ENCODE measurements at places on chromosomes 1 and 21.

DNA sequence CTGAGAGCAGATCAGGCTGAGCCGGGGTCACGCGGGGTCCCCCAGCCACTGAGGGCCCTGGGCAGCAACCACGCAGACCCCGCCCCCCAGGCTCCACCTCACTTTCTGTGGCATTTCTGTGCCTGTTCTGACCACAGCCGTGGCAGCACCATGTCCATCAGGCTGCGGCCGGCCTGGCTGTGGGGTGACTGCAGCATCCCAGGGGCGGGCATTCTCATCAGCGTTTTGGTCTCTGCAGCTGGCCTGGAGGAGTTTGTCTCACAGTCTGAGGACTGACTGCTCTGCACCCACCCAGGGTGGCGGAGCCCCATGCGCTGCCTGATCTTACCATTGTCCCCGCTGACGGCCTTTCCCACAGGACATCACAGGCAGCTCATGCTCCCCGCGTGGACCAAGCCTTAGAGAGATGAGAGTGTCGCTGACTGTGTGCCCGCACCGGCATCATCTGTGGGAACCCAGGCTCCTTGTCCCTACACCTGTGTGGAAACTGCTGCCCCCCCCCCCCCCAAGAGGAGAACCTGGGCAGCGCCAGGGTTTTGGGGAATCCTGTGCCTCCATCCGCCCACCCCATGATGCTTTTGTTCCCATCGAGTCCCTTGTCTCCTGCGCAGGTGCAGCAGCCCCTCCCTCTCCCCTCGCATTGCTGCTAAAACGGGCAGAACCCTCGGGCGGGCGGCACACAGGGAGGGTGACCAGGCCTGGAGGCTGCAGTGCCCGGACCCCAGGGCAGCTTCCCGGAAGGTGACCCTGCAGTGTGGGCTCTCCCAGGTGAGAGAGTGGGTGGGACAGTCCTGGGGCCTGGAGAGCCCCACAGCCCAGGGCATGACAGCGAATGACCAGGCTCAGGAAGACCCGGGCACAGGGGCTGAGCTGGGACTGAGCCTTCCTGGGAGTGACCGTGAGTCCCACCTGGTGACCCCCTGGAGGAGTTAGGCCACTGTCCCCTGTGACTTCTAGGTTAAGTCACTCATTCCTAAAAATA is 1.8 kb downstream of the KRTAP10-1 start:
- no peak for DNase-seq

DNA sequence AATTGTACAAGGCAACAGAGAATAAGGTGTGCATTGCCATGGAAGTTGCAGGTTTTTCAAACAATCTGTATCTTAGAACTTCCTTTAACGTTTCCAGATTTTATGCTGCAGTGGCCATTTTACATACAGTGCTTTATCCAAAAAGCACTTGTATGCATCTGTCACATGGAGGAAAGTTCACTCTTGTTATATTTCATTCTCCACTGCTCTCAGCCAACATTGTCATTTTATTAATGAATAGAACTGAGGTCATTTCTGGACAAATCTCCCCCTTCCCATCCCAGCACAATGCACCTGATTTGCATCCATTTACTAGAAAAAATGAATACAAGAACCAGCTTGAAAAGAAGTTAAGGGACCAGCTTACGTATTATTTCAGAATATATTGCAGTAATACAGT is 342.0 kb downstream of the USP25 start:
- peak; percentile 75 for DNase-seq

- no peak for DNase-seq
Observed at GRCh38 chr21:26909972-26910371, 56.9 kb downstream of the ADAMTS5 start.

DNA sequence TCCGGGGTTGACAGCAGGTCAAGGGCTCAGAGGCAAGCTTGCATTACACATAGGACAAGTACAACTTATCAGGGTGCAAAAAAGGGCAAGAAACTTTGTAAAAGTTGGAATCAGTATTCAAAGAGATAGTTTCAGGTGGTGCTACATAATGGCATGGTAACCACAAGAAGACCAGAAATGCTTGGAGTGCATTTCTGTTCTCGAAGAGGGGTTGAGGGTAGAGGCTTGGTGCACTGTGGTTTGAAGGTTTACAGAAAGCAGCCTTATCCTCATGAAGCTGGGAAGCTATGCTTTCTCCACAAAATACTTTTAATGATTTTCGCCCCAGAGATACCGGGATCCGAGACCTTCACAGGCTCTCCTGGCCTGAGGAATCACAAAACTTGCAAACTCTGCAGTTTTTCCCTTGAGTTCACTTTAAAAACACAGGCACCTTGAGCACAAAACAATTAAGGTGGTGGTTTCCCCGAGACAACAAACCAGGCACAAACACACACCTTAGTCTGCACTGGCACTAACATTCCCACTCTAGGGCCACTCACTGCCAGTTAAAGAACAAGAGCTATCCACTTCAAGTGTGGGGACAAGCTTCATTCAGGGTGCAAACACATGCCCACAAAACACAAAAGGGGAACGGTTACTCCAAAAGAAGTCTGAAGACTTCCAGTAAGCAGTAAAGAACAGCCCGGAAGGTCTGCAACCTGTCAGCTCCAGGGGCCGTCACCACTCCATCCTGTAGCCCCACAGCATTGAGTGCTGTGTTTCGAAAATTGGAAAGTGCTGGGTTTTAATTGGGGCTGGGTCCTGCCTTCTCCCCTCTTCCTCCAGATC is 29.8 kb upstream of the NFIA start:
- no peak for DNase-seq

DNA sequence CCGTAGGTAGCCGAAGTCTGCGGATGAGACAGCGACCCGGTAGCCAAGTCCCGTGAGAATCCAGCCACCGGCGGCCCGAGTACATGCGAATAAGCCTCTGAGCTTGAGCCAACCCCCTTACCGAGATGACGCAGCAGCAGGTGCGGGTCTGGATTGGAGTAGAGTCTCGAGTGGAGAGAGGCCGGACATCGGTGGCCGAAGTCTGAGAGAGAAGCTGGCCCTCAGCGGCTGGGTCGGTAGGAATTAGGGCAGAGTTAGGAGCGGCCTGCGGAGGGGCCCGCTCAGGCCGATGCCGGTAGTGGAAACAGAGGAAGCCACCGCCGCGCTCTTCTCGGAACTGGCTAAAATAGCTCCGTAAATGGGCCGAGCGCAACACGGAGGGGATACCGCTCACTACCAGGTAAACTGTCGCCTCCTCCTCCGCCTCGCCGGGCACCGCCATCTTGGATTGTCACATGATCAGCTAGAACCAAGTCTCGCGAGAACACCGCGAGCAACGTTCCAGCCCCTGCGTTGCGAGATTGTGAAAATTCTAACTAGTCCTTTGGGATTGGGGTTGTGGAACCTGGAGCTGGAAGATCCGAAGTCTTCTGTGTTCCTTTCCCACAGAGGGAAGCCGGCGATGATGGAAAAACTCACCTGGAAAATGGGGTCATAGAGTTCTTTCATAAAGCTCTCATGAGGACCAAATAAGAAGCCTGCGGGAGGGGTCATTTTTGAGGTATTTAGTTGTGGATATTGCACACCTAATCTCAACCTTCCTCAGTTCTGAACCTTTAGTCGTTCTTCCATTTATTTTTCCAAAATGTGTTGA is at the start of gene GPATCH3:
GPATCH3 (minus strand) TSS at position 467 of the 814 bp plus-strand sequence; CDS start at position 442, 25 bp downstream.
- peak; percentile 77 for DNase-seq

DNA sequence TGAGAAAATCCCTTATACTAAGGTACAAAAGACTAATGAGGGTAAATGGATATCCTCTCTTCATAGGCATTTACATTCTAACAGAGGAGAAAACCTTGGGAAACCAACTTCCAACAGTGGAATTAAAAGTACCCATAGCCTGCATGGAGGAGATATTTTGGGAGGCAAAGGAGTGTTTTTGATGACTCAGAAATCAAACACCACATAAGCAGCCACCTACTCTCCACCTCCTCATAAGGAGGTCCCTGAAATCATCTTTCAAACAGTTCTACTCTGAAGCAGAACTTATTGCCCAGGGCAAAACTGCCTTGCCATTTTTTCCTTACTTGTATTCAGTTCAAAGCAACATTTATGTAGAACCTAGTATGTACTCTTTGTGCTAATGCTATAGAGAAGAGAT is 211.3 kb downstream of the KCNH1 start:
- DNase-seq: no peak

DNA sequence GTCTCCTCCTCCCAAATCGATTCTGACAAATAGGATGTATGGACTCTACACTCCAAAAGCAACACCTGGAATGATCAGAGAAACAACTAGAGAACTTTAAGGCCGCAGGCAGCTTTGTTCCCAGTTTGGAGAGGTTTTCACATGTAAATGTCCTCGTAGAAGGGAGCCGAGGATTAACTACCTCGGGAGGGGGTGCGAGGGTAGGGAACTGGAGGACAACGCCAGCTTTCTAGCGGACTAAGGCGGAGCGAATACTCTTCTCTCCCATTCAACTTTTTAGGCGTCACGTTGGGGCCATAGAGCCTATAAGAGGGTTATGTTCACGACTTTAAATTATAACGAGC is 1.2 kb downstream of the SCAF4 start:
- DNase-seq: peak; percentile 23

DNA sequence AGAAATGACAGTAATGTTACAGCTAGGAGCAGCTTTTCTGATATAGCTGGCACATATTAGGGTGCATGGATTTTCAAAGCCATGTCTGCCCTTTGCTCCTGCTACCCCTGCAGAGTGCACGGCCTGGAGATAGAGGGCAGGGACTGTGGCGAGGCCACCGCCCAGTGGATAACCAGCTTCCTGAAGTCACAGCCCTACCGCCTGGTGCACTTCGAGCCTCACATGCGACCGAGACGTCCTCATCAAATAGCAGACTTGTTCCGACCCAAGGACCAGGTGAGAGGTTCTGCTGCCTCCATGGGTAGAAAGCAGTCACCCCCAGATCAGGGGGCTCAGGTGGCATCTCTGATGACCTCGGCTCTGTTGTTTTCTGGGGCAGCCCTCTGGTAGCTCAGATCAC is 9.8 kb downstream of the MTARC1 start:
- no peak for DNase-seq

GRCh38 chr1:185350027-185350442 is 33.0 kb upstream of the IVNS1ABP start:
- no peak for DNase-seq

DNA sequence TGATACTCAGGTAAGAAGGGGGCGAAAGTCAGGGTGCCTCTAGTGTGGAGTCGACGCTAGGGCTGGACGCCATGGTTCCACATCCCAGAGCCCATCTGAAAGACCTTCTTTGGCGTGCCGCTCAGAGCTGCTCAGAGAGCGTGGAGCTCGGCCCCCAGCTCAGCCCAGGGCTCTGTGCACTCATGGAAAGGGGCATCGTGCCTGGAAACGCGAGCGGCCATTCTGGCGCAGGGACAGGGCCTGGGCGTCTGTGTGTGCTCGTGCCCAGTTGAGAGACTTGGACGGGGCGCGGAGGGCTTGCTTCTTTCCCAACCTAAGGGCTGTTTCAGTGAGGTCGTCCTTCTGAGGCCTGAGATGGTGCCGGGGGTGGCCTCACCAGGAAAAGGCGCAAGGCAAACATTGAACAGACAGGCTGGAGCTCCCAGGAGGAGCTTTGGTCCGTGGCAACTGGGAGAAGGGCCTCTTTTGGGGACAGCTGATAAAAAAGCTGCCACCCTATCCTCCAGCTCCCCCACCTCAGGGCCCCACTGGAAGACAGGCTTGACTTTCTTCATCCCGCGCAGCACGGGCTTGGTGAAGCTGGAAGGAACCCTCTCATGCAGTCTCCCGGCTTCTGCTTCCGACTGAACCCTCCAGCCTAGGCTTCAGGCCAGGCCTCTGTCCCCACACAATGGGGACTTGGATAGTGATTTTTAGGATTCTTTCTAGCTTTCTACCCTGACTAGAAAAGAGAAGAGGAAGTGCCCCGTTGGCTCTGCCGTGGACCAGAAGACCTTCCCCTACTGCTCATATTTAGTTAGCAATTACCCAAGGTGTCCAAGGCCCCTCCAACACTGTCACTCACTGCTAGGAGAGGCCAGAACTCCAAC is 77.1 kb downstream of the CD58 start:
- no peak for DNase-seq

DNA sequence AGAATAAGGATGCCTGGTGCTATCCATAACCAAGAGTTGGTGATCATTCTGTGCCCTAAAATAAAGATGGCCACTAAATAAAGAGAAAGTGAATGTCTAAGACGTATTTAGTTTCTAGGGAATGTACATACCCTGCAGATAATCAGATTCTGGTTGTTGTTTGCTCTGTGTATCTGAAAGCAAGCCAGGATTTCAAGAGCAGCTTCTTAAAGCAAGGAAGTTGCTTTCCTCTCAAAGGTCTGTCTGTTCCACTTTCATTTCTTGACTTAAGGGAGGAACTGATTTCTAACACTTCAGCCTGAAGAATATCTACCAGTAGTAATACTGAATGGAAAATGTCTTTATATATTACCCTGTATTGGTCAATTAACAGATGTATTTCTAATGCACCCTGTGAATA is 88.8 kb downstream of the KIF1B start:
- no peak for DNase-seq

GRCh38 chr1:56782773-56783172 is 36.4 kb downstream of the FYB2 start:
- no peak for DNase-seq

DNA sequence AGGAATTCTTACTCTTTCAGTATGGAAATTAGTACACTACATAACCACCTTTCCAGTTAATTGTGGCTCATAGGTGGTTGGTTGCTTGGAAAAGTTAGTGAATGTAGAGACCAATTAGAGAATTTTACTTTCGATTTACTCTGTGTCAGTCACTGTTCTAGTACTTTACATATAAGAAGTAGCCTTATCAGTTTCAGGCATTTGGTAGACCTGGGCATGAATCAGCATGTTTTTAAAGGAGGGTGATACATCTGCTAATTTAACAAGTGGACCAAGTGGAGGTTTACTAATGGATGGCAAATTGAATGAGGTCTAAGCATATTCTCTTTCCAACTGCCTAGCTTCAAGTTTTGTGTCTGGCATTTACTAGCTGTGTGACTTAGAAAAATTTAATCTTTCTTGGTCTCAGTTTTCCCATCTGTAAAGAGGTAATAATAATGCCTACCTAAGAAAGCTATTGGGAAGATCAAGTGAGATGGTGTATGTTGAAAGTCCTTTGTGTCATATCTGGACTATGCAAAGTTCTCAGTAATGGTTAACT is 1158.6 kb downstream of the PLA2G4A start:
- no peak for DNase-seq

GRCh38 chr1:166969074-166969677 is 6.2 kb downstream of the ILDR2 start:
- DNase-seq: no peak

- no peak for DNase-seq
Observed at GRCh38 chr1:156846643-156847042, 12.3 kb downstream of the INSRR start.

GRCh38 chr1:32040711-32041110 is 27.0 kb downstream of the KHDRBS1 start:
- DNase-seq: peak; percentile 75

- no peak for DNase-seq
Observed at GRCh38 chr1:54806931-54807611, 5.9 kb upstream of the TTC22 start.
